ENCODE measurements at places on chromosomes 5 and 9. TPM values are rescaled to one million over a fixed set of nuclear protein-coding genes. Genes with fewer than 3 reads are reported as not detected.

DNA sequence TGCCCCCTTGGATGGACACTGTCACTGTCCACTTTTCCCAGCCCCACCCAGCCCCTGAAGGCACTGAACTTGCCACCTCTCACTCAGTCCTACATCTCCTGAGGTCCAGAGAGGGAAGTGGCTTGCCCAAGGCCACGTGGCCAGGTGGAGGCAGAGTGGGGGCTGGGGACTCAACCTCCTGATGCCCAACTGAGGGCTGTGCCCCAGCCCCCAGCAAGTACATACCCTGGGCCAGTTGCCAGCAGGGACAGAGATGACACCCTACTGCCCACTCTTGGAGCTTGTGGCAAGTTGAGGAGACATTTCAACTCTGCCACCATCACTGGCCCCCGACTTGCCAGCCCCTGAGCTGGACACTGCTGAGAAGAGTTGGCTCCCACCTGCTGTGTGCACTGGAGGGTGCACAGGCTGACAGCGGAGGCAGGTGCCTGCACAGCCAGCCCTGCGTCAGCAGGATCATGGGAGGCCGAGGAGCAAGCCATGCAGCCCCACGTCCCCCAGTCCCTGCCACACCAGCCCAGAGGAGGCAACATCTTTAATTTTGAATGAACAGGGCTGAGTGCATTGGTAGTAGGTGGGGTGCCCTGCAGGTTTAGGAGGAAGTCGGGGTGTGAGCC lies 39.4 kb downstream of the UNC5A start:
- H3K27ac ChIP-seq: no peak overlapping the region
- peaks cover 21% of the 10 kb centered on the region for H3K4me1 ChIP-seq
- no peak for DNase-seq
- no peak overlapping the region for H3K4me3 ChIP-seq

GRCh38 chr9:95357316-95357715 lies 39.8 kb upstream of the FANCC start:
- H3K27ac ChIP-seq: no peak overlapping the region
- H3K36me3 ChIP-seq: no peaks in the 10 kb centered on the region
- H3K27me3 ChIP-seq: no peaks in the 10 kb centered on the region
- H3K4me3 ChIP-seq: no peak overlapping the region
- peak; percentile 29 for DNase-seq

GRCh38 chr9:112174222-112174964 lies 704 bp downstream of the SUSD1 start:
- peaks cover 8% of the 10 kb centered on the region for H3K36me3 ChIP-seq
- peaks cover 63% of the 10 kb centered on the region for H3K4me1 ChIP-seq
- peak overlapping the region; percentile 84 for H3K4me3 ChIP-seq
- DNase-seq: peak; percentile 81

DNA sequence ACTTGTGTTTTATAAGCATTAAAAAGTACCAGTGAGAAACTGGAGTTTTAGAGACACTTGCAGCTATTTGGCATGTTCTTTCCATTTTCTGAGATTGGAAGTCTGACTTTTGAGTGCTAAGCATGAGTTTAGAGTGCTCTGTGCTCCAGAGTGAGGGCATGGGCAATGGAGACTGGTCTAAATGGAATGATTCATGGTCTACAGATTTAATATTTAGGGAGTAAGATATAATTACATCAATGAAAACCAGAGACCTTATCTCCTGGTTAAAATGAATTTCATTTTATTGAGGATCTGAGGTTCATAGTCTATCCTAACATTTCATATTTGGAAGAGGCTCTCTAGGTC lies 135.9 kb upstream of the RPS23 start:
- no peak for DNase-seq
- H3K4me1 ChIP-seq: peaks cover 14% of the 10 kb centered on the region
- H3K27ac ChIP-seq: peak overlapping the region; percentile 15
- no peak overlapping the region for H3K4me3 ChIP-seq
- no peaks in the 10 kb centered on the region for H3K36me3 ChIP-seq
- no peaks in the 10 kb centered on the region for H3K27me3 ChIP-seq

GRCh38 chr9:23343226-23343625 lies 482.8 kb downstream of the ELAVL2 start:
- no peaks in the 10 kb centered on the region for H3K27me3 ChIP-seq
- H3K36me3 ChIP-seq: no peaks in the 10 kb centered on the region
- no peak overlapping the region for H3K27ac ChIP-seq
- no peak for DNase-seq

The GFRA3 gene
- not detected for total RNA-seq

The TMEM215 gene
- total RNA-seq: not detected

The SET gene
- 539 TPM for total RNA-seq

All from PC-9 (cell line).